ENCODE measurements at places on chromosomes 2 and 18.

- no peak for DNase-seq
Observed at GRCh38 chr2:127003070-127003800, 103.7 kb downstream of the BIN1 start.

- no peak for DNase-seq
Observed at GRCh38 chr2:120531863-120532600, 186.1 kb downstream of the INHBB start.

DNA sequence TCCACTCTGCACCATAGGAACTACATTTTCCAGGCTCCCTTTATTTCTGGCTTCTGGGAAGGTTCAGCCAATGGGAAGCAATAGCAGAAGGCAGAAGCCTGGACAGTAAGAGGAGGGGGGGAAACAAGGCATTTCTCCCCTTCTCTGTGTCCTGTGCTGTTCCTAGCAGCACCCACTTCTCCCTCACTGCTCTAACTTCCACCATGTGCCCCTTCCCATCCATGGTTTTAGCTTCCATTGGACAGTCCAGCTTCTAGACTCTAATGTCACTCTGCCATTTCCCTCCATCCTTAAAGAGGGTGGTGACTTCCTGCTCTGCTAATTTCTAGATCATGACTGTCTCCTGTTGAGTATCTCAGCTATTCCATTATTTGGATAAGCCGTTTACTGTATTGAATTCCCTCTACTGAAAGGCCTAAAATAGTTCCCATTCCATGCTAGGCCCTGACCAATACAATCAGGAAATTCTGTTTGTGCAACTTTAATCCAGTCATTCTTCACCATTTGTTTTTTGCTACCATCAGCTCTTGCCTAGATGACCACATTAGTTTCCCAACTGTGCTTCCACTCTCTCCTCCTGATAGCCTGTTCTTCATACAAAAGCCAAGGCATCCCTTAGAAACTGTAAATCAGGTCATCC, 20.8 kb upstream of the LYPD1 start:
- no peak for DNase-seq

- DNase-seq: no peak
Observed at GRCh38 chr18:13218368-13218991, at the start of gene LDLRAD4. Gene LDLRAD4 (plus strand): TSS chr18:13218760.

DNA sequence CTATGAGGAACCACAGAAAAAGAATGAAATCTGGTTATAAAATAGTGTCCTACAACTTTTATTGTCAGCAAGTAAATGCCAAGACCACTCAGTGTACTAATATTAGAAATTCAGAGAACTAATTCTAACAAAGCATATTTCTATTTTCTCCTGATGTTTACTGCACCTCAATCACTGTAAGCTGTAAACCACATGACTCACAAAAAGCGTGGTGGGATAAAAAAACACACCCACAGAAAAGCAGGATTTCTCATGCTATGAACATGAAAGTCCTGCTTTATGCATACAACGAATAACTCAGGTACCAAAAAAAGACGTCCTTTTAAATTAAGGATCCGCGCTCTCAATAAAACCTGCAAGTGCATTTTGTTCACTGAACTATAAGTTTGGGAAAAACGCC, 797 bp downstream of the TXNL4A start:
- no peak for DNase-seq

- DNase-seq: no peak
Observed at GRCh38 chr2:176239031-176239430, 30.2 kb upstream of the MTX2 start.

DNA sequence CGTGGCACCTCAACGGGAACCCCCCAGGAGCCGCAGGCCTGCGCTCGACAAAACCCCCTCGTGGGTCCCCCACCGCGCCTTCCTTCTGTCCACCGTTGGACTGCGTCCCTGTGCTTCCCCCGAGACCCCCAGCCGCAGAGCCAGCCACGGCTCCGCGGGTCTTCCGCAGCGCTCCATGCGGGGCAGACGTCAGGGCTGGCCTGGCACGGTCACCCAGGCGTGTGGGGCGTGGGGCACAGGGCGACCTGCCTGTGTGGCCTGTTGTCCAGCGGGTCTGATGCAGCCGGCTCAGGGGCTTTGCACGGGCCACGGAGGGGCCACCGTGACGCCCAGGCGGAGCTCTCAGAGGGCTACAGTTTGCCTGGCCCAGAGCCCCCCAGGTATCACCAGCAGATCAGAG, 11.0 kb downstream of the NFATC1 start:
- no peak for DNase-seq

- DNase-seq: no peak
Observed at GRCh38 chr2:194104687-194105086, 1552.3 kb upstream of the SLC39A10 start.

DNA sequence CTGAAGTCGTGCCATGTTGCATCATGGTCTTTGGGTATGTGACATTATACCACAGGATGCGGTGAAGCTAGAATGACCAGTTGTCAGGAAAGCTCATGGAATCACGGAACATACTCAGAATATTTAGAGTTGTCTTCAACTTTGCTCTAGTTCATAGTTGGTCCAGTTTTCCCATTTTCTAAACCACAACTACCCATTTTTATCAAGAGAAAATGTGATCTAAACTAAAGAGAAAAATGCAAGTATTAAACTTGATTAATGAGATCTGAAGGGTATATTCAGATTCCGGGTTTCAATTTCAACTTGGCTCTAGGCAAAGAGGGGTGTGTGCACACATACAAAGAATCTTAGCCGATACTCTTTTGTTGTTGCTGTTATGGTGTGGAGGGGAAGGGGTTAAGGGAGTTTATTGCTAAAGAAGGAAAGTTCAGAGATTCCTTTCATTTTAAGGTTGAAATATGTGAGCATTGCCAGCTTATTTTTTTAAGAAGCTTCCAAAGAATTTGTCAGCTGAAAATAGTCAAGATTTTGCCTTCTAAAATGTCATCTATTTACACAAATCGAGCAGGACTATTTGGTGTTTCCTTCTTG, 516.6 kb upstream of the ZEB2 start:
- no peak for DNase-seq

DNA sequence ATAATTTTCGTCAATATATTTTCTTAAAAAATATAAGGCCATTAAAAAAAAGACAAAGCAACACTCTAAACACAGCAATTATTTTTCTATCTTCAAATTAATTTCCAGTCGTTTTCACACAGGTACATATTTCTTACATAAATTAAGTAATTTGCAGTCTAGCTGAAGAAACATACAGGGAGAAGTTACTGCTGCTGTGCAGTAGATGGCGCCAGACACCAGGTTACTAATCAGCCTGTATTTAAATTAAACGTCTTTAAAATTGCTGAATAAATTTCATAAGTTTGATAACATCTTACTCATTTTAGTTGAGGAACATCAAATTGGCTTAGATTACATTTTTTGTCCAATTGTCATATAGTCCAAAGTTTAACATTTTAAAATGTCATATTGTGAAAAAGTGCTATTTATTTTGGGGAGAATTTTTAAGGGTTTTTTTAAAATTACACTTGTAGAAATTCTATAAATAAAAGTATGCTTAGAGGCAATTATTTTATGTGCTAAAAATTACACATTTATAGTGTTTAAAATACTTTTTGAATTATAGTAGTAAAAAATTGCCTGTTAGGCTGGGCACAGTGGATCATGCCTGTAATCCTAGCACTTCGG, 88.4 kb downstream of the PMAIP1 start:
- peak; percentile 41 for DNase-seq

- no peak for DNase-seq
Observed at GRCh38 chr2:199366406-199366805, 91.3 kb downstream of the SATB2 start.

- DNase-seq: no peak
Observed at GRCh38 chr2:128631698-128632500, 313.2 kb upstream of the HS6ST1 start.

DNA sequence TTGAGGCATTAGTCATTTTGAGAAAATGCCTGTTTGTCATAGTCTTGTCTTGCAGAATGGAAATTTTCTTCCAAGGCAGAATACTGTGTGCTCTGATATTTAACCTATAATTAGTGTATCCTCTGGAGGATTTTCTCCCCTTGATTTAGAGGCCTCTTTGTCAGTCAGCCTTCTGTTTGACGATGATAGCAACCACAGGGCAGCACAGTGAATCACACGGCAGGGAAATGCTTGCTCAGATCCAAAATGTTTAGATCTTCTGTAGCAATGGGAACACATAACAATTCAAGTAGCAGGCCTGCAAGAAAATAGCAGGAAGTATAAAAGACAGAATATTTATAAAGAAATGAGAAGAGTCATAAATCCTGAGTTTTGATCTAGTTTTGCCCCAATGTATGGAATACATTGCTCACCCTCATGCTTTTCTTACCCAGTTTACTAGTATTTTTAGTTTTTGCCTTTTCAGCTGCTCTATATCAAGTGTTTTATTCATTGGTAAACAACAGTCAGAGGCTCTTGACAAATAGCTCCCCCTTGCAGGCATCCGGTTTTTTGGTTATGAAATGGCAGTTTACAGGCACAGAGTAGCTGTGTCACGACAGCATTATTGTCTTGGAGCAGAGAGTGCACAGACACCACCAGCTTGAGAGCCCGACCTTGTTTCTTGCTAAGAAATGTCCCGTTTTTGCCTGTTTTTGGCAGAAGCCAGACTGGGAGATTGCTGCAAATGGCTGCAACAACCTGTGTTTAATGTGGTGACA, 185.1 kb downstream of the MYO3B start:
- DNase-seq: no peak

DNA sequence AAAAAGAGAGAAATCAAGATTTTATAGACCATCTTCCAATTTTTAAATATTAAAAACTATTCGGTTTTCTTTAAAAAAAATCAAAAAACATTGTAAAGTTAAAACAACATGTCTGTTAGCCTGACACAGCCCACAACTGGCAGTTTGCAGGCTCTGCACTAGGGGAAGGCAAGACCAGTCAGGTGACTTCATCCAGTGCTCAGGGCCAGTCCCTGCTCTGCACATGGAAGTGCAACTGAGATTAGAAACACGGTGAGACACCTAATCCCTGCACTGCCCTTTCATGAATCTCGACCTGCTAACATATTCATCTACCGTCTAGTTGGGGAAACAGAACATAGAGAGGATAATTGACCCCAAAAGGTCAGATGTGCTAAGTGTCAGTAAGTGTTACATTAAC, 135.2 kb downstream of the BARD1 start:
- no peak for DNase-seq

DNA sequence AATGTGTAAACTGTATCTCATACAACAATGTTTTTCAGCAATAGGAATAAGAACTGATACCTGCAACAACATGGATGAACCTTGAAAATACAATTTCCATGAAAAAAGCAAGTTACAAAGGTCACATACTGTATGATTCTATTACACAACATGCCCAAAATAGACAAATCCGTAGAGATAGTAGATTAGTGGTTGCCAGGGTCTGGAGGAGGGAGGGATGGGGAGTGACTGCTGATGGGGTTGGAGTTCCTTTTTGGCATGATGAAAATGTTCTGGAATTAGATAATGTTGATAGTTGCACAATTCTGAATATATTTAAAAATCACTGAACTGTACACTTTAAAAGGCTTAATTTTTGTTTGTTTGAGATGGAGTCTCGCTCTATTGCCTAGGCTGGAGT, 33.8 kb downstream of the UBXN4 start:
- no peak for DNase-seq

GRCh38 chr18:5456577-5457461, 87.0 kb downstream of the EPB41L3 start:
- peak; percentile 48 for DNase-seq

- no peak for DNase-seq
Observed at GRCh38 chr2:30692829-30693275, 114.4 kb downstream of the CAPN13 start.

DNA sequence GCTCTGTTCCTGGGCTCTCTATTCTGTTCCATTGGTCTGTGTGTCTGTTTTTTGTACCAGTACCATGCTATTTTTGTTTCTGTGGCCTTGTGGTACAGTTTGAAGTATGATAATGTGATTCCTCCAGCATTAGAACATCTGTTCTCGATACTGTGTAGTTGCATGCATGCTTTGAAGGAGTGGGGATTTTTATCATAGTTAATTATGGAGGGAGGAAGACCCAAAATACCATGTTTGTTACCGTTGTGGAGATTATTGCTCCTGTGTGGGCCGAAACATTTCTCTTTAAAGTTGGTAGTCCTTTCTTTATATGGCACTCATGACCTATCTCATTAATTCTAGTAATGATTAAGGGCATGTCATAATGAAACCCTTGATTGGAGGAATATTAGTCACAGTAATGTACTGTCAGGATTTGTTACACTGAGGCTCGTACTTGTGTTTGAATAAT, 87.6 kb downstream of the TTC27 start:
- DNase-seq: no peak

DNA sequence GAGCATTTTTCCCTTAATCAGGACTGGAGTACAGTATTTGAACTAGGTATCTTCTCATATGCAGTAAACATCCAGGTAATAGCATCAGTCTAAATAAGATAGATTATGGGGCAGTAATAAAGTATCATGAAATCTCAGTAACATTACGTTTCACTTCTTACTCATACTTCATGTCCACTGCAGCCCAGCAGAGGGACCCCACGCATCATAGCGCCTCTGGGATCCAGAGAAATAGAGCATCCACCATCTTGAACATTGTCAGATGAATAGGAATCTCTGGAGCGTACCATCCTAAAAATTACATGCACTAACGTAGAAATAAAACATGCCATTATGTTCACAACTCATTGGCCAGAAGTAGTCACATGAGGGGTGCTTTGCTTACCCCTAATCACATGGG, 499.0 kb downstream of the CPS1 start:
- DNase-seq: no peak

GRCh38 chr2:119485336-119486110, 38.8 kb downstream of the SCTR start:
- no peak for DNase-seq

DNA sequence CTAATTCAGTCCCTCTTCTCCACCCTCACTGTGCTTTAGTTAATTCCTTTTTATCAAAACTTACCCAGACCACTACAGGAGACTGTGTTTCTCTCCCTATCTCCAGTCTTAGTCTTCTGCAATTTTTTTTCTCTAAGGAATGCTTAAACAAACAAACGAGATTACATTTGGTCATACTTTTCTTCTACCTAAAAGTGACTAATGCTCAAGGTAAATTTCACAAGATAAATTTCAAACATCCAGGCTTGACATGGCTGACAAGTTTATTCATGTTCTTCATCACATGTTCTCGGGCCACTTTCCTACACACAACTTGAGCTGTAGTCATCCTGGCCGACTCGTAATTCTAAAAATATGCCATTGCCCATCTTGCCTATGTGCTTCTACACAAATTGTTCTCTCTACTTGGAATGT, 23.2 kb upstream of the ACSL3 start:
- DNase-seq: no peak
